Endothelial cell (in vitro differentiated cells): ENCODE measurements at places on chromosomes 3 and 15. TPM values are rescaled to one million over a fixed set of nuclear protein-coding genes. Genes with fewer than 3 reads are reported as not detected.

DNA sequence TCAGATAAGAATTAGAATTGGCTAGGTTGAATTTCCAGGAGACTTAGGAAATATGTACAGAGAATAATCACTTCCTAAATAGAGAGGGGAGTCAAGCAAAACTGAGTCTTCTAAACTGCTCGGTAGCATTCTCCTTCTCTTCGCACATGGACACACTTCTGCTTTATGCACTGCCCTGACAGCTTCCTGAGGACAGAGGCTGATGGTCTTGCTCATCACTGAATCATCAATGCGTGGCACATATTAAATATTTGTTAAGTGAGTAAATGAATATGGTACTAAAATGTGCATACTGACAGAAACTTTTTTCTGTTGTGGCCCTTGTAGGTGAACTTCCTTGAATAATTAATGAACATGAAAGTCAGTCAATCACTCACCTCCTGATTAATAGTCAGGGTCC, 315.5 kb downstream of the FHIT start:
- DNase-seq, result no peak

DNA sequence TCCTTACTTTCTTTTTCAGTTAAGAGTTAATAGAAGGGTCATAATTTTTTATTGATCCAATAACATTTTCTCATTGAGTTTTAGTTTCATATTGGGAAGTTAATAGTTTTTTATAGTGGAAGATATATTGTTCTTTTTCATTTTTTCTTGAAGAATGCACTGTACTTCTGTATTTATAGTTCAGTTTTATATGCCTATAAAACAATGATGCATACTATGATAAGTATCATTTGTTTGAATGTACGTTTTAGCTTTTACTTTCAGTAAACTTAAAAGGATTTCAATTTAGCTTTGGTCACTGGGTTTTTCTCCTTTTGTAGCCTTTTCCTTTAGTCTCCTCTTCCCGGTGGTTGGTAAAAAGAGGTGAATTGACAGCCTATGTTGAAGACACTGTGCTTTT, 98.8 kb downstream of the DHX36 start:
- no peak for DNase-seq

- DNase-seq, result no peak
Measured at GRCh38 chr3:194087995-194088855, 47.7 kb upstream of the HES1 start.

Gene POPDC2
- 2.0 TPM for total RNA-seq

GRCh38 chr15:87213626-87214025, 1042.9 kb downstream of the NTRK3 start:
- DNase-seq, result no peak

Gene RTP3
- not detected for total RNA-seq

GRCh38 chr3:46865031-46865507, 1.8 kb upstream of the MYL3 start:
- no peak for DNase-seq

- no peak for DNase-seq
Measured at GRCh38 chr15:70617076-70617910, 146.1 kb downstream of the UACA start.

Gene FAM107A
- total RNA-seq, result 0.18 TPM
